Upper lobe of right lung (tissue), 1 donor: ENCODE measurements at places on chromosomes 13 and 19. TPM values are rescaled to one million over a fixed set of nuclear protein-coding genes. Genes with fewer than 3 reads are reported as not detected.

CDX2 gene
- total RNA-seq, result not detected

DNA sequence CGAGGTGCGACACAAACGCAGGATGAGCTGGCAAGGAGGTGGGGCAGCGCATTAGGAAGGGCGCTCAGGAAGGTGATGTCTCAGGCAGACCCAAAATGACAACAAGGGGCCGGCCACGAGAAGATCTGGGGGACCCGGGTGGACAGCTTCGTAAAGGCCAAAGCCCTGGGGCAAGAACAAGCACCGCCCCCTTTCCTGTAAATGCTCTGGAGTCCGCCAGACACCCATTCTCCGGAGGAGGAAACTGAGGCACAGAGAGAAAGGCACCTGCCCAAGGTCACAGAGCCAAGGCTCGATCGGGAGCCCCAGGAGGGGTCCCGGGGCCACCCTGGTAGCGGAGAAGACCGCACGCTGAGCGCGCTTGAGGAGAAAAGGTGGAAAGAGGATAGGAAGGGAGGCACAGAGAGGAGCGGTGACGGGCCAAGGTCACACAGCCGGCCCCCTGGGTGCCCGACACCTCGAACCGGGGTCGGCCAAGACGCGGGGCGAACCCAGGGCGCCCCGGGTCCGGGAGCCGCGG, 571 bp downstream of the SAFB2 start:
- DNase-seq, result no peak

- no peak for DNase-seq
These were observed 18.9 kb upstream of the EPHX3 start for GRCh38 chr19:15251010-15251748.

GRCh38 chr19:16361926-16362325, 37.3 kb downstream of the KLF2 start:
- no peak for DNase-seq

NOP53 gene
- total RNA-seq, result 260 TPM

- no peak for DNase-seq
These were observed 13.6 kb downstream of the COMP start for GRCh38 chr19:18777301-18778075.

CGB1 gene
- not detected for total RNA-seq

PNMA8A gene
- 1.8 TPM for total RNA-seq

LSR gene
- total RNA-seq, result 79.1 TPM

ERCC2 gene
- total RNA-seq, result 13.7 TPM

GRCh38 chr19:29439021-29439420, 86.8 kb upstream of the VSTM2B start:
- DNase-seq, result no peak

DNA sequence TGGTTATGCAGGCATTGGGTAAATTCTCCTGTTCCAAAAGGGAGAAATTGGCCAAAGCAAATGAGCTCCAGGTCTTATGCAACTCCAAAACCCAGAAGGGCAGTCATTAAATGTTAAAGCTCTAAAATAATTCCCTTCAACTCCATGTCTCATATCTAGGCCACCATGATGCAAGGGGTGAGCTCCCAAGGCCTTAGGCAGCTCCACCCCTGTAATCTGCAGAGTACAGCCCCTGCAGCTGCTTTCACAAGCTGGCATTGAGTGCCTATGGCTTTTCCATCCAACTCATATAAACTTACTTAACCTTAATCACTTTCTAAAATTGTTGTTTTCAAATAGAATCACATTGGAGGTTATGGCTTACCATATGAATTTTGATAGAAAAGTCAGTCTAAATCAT, 44.7 kb upstream of the ZNF429 start:
- DNase-seq, result no peak

DNA sequence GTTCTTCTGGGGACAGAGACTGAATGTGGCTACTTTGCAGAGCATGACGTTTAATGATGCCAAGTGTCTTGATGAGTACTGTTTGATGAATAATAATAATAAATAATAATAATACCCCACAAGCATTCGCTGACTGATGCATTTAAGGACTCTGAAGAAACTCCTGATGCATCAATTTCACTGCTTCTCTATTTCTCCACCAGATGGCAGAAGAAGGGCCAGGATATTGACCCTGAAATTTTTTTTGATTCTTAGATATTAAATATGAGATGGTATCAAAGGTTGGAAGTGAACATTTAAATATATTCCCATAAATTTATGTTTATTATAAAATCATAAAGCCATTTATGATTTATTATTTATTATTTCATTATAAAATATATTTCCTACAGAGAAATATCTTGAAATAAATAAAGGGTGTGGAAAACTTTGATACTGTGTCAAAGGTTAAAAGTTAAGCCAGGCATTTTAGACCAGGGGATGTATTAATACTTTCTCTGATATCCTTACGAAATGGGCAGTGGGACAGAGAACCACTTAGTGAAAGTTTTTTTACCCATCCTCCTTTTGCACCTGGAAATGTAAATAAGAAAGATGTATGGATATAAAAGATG, 170.9 kb downstream of the LACC1 start:
- DNase-seq, result no peak

DNA sequence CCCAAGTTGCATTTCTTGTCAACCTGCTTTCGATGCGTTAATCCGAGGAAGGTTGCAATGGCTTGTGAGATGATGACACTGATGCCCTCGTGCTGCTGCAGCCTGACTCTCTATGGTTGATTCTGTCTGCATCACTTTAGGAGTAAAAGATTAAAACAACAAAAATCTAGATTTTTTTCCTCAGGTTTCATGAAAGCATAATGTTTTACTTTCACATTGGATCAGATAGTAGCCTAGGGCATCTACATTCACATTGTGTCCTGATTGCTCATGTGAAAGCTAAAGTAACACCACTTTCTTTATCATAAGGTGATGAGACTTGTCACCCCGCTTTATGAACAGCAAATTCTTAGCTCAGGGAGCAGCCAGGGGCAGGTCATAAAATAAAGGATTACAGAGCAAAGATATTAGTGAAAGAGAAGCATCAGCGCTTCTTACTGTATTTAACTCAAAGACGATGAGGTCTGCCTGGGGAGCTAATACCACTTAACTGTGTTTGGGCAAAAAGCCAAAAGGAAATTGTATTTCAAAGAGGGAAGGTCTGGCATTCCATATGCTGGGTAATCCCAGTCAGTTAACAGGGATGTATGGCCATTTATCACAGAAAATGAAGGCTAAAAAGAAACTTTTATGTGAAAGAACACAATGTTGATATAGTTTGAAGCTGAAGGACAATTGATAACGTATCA, 270.5 kb downstream of the GPC6 start:
- DNase-seq, result no peak

- DNase-seq, result no peak
These were observed 1.4 kb downstream of the NPAS1 start for GRCh38 chr19:47020992-47021496.

CABP5 gene
- total RNA-seq, result not detected

DNA sequence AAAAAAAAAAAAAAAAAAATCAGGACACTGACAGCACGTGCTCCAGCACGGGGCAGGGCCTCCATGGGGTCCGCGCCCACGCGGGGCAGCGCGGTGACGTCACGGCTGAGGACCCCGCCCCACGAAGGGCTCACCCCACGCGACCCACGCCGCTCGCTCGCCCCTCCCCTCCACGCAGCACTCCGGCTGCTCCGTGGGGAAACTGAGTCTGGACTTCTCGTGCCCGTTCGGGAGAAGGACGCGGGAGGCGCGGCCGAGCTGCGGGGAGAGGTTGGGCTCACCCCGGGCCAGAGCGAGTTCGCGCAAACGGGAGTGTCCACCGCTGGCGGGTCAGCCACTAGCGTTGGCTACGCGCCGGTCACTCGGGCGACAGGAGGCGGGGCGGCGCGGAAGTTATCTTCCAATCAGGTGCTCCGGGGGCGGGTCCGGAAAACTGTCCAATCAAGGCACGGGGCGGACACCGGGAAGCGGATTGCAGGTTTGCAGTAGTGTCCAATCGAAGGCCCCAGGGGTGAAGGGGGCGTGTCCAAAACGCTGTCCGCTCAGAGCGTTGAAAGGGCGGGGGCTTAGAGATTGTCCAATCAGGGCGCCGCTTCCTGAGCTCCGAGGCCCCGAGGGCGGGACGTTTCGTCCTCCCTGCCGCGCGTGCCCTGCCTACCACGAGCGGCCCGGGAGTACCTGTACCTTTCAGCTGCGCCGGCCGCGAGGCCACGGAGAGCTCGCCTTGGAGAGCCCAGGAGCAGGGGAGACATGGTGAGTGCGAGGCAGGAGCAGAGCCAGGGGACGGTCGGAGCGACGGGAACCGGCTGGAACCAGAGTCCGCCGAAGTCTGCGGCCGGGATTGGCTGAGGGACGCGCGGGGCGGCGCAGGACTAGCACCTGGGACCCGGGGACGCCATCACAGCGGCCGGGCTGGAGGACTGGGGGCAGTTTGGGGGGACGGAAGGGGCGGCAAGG, at the start of gene ZNF57:
Gene ZNF57 (plus strand): TSS at position 633 of the 957 bp plus-strand sequence. CDS start 118 bp downstream, at position 751.
- peak; percentile 100 for DNase-seq

DNA sequence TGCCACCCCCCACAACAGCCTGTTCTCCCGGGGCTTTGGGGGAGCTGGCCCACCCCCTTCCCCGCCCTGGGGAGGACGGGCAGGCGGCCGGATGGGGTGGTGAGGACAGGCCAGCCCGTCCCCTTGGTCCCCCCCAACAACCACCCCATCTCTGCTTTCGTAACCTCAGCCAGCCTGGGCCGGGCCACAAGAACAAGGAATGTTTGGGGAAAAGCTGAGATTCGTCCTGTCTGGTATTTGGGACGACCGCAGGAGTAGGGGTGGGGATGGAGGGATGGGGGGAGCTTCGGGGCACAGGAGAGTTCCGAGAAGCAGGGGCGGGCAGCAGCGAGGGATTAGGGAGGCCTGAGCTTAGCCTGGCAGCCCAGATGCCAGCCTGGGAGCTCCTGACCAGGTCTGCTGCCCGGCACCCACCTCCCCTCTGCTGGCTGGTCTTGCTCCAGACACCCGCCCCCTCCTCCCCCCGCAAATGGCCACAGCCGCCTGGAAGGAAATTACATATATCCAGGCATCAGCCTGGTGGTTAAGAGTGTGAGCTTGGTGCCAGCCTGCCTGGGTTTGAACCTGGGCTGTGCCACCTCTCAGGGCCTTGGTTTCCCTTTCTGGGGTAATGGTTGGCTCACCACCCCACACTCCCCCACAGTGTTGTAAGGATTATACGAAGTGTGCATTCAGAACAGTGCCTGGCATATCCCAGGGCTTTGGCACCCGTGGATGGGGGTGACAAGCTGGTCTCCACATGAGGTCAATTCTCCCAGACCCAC, at the start of gene PODNL1:
Gene PODNL1 (minus strand): TSS at position 117 of the 764 bp plus-strand sequence. CDS start 236 bp downstream, outside the sequence.
- DNase-seq, result no peak

DNA sequence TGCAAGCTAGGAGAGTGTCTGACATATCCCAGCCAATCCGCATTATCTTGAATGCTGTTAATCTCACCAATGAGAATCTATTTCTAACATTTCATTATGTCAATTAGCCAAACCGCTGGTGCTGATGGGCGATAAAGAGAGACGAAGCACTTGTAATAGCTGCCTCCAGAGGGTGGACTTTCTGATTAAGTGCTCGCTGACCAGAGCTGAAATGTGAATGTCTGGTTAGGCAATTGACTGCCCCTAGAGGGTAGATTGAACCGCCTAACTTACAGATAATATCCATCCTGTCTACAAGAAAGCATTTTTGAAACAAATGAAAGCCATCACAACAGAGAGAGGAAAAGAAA, 552 bp upstream of the GRWD1 start:
- no peak for DNase-seq

GRCh38 chr13:113584870-113585671, 518 bp downstream of the TFDP1 start:
- peak; percentile 63 for DNase-seq

DNA sequence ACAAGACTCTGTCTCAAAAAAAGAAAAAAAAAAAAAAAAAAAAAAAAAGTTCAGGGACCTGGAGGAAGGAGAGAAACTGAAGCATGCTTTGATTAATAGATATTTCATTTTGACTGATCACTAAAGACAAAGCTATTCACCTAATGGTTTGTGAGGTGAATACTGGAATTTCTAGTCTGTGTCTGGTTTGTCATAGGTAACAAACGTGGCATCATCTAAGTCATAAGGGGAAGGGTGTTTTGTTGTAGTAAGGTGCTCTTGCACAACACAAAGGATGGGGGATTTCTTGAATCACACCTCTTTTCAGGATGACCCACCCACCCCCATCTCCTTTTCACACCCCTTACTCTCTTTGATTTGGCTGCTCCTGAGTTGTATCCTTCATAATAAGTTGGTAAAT, 13.8 kb upstream of the ZNF69 start:
- no peak for DNase-seq

GRCh38 chr13:95378603-95379002, 77.4 kb upstream of the ABCC4 start:
- DNase-seq, result no peak

DNA sequence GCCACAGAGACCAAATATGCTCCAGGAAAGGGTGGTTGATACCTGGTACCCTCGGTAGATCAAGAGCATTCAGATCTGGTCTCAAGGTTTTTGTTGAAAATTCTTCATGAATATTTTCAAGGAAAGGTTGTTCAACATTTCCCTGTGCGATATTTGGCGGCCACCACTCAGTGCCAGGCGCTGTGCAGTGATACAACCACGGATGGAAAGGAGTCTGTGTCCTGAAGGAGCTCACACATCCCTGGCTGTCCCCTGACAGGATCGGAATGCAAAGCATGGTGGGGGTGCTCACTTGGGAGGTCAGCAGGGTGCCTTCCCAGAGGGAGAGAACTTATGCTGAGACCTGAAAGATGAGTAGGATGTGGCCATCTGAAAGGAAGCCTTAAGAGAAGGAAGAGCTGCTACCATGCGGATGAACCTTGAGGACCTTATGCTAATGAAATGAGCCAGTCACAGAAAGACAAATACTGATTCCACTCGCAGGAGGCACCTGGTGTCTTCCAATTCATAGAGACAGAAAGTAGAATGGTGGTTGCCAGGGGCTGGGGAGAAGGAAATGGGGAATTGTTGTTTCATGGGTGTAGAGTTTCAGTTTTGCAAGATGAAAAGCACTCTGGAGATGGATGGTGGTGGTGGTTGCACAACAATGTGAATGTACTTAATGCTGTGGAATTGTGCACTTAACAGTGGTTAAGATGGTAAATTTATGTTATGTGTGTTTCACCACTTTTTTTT, 41.6 kb downstream of the HSPH1 start:
- DNase-seq, result no peak

DNA sequence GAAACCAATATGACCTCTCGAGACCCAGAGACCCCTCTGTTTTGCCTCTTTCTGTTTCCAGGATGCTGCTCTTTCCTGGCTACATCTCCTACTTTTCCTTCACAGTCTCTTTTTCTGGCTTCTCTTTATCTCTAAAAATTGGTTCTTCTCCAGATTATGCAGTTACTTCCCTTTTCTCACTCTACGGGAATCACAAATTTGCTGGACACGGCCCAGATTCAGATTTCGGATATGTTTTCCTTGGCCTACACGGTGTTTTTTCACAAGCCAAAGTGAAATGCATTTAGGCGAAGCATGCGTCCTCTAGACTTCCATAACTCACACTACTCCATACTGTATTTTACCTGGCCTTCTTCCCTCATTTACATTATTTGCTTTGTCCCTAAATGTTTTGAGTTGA, 214.7 kb upstream of the MIR17HG start:
- DNase-seq, result no peak
